ENCODE measurements at places on chromosomes 2 and 18.

GRCh38 chr2:134269230-134269629, 15.4 kb downstream of the MGAT5 start:
- no peak for DNase-seq

DNA sequence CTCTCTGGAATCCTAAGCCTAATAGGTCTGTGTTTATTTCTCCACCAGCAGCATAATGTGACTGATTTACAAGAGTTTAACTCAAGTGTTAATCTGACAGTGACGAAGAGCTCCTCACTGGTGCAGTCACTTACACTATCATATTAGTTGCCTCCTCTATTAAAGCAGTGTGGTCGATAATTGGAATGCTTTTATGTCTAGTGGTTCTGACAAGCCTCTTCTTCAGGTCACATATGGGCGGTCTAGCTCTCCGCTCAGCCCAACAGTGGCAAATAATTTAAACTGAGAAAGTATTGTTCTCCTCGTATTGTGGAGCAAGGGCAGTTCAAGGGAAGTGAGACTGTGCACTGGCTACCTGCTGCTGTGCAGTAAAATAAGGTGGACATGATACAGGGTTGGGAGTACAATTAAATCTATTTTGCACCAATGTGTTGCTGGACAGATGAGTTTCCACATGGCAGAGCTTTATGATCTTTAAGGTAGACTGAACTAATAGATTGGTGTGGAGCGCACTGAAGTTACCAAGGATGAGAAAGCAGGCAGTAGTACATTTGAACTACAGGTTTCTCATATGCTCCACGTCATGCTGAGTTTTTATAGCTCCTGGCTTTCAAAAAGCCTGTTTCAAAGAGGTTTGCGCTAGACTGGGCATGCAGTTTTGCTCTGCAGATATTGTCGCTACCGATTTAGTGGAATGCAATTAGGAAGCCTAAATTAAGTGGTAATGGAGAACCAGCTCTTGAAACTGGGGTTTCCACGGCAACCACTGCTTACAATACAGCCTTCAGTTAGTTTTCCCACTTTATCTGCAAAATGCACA, 151.7 kb upstream of the POU3F3 start:
- DNase-seq = no peak

GRCh38 chr18:36075862-36076587, 8.7 kb upstream of the RPRD1A start:
- peak; percentile 87 for DNase-seq

- DNase-seq = no peak
Observed at GRCh38 chr2:1835581-1836201, 91.4 kb upstream of the PXDN start.

GRCh38 chr2:40372283-40372985, 79.5 kb downstream of the SLC8A1 start:
- peak; percentile 23 for DNase-seq

- no peak for DNase-seq
Observed at GRCh38 chr18:48933578-48934414, 17.0 kb downstream of the SMAD7 start.

DNA sequence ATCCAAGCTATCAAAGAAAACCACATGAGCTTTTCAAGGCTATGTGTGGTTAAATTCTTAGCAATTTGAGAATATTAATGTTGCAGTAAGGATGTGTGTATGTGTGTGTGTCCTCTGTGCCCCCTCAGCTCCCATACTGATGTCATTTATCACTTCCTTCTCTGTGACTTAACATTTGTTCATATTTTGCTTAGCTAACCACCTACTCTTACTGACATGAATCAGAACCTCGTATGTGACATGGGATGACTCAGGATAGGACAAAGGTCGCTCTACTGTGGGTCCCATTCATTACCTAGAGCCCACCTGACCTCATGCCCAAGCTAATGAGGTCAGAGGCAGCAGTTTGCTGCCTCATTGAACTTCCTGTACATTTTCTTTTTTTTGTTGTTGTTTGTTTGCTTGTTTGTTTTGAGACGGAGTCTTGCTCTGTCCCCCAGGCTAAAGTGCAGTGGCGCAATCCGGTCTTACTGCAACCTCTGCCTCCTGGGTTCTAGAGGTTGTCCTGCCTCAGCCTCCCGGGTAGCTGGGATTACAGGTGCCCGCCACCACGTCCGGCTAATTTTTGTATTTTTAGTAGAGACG, 36.3 kb downstream of the MOGAT1 start:
- peak; percentile 73 for DNase-seq
